Stimulated activated CD4-positive, alpha-beta T cell treated with anti-CD3 and anti-CD28 coated beads, Interleukin-1b, Interleukin-23, amount 100 ng/mL, for 1 hour (primary cell): ENCODE measurements at places on chromosomes 4 and X.

DNA sequence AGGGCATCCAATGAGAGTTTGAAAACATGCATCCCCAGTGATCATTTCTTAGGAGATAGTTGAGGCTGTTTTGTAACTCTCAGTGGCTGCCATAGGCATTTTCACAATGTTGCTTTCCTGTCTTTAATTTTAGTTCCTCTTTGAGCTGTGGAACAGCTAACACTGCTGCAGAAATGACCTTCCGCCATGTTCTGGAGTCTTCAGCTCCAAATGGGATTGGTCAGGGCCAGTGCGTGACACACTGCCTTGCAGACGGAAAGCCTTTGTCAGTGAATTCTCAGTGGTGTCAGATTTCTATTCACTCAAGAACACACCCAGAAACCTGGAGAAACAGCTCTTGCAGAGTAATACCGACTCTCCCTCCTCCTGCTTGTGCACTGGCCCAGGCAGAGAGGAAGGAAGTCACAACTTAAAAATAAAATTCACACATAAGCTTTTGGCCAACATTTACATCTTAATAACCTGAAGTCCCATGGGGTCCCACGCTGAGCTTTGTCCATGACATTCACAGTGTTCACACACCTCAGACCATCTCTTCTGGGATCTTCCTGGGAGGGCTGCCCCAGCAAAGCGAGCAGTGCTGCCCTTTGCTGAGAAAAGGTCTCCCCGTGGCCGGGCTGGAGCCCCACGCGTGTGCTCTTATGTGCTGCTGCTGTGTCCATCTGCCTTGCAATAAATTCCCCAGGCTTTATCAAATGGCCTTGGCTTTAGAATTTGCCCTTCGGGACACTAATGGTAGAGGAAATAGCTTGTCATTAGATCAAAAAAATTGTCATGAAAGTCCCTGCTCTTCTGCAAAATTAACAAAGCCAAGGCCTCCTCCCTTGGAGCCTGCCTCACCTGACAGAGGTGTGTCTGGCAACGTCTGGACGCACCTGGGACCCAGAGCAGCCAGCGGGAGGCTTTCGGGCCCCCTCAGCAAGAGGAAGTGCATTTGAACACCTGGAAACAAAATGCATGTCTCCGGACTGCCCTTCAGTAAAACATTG is 126.8 kb downstream of the IRF2 start:
- no peak for DNase-seq

- DNase-seq, result no peak
Observed at GRCh38 chr4:58665649-58666048, 1555.5 kb upstream of the IGFBP7 start.

- DNase-seq, result no peak
Observed at GRCh38 chr4:148238811-148239493, 203.3 kb downstream of the NR3C2 start.

DNA sequence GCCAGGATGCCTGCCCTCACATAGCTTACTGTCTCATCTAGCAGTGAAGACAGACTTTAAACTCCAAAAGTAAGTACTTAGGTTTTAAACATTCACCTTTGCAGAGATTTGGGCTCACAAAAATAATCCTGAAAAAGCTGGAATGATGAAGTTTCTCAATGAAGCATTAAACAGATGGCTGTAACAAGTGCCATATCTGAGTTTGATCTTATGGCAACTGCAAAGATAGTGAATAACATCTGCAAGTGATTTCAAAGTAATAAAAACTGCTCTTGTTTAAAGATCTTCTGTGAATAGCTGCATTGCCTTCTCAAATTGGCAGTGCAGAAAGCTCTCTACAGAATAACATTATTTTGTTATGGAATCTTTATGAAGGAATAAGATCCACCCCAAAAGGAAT is 271.2 kb upstream of the SMIM31 start:
- no peak for DNase-seq

GRCh38 chr4:161530710-161531109 is 633.1 kb downstream of the FSTL5 start:
- no peak for DNase-seq

DNA sequence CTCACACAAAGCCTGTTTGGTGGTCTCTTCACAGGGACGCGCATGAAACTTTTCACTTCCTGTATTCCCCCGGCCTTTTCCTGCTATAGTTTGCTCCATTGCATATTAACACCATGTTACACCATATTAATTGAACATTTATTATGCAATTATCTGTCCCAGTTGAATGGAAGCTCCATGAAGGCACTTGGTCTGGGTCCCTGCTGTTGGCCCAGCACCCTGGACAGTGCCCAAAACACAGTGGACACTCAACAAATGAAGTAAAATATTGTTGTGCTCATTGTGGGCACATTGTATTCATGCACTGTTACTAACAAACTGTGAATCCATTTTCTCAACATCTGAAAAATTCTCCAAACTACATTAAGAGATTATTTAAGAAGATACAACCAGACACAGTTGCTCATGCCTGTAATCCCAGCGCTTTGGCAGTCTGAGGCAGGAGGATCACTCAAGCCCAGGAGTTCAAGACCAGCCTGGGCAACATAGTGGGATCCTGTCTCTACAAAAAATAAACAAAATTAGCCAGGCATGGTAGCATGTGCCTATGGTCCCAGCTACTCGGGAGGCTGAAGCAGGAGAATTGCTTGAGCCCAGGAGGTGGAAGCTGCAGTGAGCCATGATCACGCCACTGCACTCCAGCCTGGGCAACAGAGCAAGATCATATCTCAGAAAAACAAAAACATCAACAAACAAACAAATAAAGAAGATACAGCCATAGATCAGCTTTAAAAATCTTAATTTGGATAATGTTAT is 292.7 kb upstream of the TENM3 start:
- no peak for DNase-seq

DNA sequence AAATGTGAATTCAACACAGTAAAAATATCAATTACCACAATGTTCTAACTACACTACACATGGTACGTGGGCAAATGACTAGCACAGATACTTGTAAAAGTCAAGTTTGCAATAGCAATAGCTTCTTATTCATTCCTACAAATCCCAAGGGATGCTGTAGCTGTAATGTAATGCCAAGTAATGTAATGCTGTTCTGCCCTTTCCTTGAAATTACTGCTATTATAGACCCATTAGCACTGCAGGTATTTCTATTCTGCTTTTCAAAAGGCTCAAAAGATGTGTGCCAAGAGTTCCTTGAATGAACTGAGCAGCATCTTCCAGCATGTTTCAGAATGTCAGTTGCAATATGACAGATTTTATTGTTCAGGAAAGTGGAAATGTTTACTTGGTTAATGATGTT is 129.9 kb upstream of the BANK1 start:
- no peak for DNase-seq

DNA sequence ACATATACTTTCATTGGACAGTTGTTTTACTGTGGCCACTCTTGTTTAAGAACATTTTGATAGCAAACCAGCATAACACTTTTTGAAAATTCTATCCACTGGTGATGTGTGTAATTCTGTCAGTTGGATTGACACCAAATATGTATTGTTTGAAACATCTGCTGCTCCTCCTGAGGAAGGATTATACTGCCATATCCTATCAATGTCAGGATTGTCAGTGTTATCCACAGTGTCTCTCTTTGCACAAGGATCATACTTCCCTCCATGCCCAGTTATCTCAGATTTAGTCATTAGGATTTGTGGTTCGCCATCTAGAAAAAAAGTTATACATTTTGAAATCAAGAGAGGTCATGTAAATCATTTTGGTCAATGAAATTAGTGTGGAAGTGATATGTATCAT is 1859.6 kb downstream of the C4orf33 start:
- no peak for DNase-seq

DNA sequence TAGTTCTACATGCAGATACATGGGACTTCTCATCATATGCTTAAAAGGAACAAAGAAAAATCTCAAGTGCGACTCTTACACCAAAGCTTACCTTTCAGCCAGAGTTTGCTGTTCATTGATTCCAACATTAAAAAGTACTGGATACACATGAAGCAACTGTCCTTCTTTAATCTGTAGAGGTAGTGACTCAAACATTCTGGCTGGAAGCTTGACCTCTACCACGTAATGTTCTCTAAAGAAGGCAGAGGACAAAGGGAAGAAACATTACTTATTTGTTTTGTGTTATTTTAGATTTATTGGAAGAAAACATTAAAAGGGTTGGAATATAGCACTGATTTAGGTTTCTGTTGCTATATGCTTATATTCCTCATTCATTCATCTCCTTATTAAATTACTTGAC is 476.1 kb downstream of the IL15 start:
- DNase-seq, result no peak

- no peak for DNase-seq
Observed at GRCh38 chr4:182449930-182450439, 206.8 kb downstream of the TENM3 start.

- DNase-seq, result no peak
Observed at GRCh38 chrX:21723084-21723483, 34.8 kb downstream of the SMPX start.

DNA sequence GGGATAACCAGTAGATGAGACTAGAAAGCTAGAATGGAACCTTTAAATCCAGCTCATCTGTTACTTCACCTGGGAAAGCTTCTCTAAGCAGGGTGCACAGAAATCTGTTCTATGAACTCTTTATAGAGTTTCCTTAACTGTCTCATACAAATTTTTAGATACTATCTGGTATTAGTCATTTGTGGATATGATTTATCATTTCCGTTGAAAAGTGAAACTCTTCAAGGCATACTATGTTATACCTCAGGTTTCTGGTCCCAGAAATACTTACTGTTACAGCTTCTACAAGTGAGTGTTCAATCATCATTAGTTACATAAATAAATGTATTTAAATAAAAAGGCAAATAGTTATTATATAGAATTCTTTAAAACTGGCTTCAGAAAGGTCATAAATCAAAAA is 298.3 kb upstream of the AGA start:
- DNase-seq, result no peak

DNA sequence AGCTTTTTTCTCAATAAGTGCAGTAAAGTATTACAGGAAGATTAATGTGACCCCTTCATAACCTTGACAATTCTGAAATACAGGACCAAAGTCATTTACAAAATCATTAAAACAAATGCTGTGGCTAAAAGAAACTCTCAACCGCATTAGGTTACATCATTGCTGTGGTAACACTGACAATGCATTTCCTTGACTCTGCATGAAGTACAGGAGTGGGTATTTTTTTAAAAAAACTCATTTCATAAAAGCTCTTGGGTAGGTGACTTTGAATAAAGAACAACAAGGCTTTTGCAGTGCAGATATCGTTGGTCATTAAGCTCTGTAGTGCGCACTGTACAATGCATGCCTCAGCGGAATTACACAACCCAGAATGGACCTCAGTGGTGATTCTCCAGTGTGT is 23.4 kb upstream of the XK start:
- no peak for DNase-seq

- DNase-seq, result no peak
Observed at GRCh38 chr4:24743206-24743605, 52.2 kb upstream of the SOD3 start.

DNA sequence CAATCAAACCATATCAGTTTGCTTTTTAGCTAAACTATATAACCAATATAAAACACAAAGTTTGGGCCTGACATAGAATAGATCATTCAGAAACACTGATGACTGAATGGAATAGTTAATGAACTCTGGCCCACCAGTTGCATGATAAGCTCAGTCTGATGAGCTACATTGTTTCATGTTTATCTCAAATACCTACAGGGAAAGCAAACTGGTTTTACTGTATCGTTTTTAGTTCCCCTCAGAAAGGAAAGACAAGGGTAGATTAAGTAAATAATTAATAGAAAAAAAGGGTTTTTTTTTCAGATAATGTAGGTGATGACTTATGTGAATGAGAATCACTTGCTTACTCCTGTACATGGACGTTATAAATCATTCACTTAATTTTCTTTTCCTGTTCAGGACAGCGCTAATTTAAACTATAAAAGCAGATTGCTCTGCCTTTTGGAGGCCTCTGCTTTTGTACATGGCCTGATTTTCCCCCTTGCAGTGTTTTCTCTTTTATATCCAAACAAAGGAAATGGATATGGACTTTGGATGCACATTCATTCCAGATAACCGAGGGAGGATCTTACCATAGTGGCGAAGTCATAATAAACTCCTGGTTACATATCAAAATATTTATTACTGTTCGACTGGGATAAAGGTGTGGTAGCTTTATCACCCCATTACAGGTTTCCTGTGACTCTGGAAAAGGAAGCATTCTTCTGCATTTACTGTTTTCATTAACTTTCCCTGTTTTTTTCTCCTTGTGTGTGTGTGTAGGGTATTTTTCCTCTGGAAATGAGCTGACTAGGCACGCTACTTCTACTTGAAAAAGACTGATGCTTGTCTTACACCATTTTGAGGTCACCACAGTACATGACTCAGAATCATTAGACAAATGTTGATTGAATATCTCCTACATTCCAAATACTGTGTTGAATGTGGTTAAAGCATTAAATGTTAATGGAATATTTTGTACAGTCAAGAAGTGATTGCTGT is 373.1 kb upstream of the HS3ST1 start:
- DNase-seq, result no peak

GRCh38 chr4:96227515-96227914 is 387.6 kb downstream of the PDHA2 start:
- DNase-seq, result no peak

DNA sequence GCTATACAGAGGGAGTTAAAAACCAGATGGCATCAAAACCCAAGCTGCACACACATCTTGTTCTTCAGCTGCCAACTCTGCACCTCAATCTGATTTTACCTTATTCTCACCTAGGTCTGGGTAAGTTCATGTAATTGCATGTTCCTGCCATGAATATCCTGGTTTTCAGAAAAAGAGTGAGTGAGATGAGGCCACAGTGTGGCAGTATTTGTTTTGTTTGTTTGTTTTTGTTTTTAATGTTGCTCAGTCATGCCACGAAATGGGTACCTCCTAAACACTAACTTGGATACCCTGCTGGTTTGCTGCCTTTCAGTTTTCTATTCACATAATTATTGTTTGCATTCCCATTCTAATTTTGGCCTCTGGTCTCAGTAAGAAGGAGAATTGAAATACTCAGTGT is 22.5 kb downstream of the TMEM164 start:
- no peak for DNase-seq

GRCh38 chrX:97564496-97564895 is 680.8 kb downstream of the RPA4 start:
- no peak for DNase-seq

DNA sequence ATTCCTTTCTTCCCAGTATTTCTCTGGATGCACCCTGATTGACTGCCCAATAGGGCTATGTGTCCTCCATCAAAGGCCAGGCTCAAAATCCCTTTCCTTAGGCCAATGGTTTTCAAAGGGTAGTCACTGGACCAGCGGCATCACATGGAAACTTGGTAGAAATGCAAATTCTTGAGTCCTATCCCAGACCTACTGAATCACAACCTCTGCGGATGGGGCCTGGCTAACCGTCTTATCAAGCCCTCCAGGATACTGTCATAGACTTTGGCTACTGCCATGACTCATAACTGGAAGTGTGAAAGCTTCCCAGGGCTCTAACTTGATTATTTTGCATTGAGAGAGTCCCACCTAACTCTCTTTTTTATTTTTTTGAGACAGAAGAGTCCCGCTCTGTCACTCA is 71.9 kb upstream of the TFDP3 start:
- no peak for DNase-seq

- DNase-seq, result no peak
Observed at GRCh38 chrX:5753291-5753690, 475.4 kb downstream of the NLGN4X start.
